ENCODE measurements at places on chromosomes 7 and 10. TPM values are rescaled to one million over a fixed set of nuclear protein-coding genes. Genes with fewer than 3 reads are reported as not detected.

GRCh38 chr10:50607356-50607925 lies 16.3 kb downstream of the SGMS1 start:
- DNase-seq: no peak

GRCh38 chr7:82266081-82266480 lies 177.5 kb downstream of the CACNA2D1 start:
- DNase-seq: no peak

GRCh38 chr10:88525371-88526069 lies 57.6 kb downstream of the RNLS start:
- peak; percentile 40 for DNase-seq

DNA sequence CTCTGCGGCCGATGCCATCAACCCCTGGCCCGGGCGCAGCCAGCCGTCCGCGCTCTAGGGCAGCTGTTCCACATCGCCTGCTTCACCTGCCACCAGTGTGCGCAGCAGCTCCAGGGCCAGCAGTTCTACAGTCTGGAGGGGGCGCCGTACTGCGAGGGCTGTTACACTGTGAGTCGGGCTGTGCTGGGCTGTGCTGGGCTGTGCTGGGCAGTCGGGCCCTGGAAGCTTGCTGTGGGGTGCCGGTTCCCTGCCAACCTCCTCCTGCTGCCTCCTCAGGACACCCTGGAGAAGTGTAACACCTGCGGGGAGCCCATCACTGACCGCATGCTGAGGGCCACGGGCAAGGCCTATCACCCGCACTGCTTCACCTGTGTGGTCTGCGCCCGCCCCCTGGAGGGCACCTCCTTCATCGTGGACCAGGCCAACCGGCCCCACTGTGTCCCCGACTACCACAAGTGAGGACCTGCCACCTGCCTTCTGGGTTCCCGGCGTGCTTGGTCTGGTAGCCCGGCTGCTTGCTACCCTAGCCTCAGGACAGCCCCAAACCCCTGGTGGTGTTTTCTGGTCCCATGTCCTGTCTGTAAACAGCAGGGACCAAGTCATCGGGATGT lies 7.5 kb downstream of the ZYX start:
- no peak for DNase-seq

The ZNF716 gene
- not detected for total RNA-seq

GRCh38 chr7:123398921-123399320 lies 135.5 kb downstream of the IQUB start:
- DNase-seq: no peak

The ABCB4 gene
- 0.37 TPM for total RNA-seq

DNA sequence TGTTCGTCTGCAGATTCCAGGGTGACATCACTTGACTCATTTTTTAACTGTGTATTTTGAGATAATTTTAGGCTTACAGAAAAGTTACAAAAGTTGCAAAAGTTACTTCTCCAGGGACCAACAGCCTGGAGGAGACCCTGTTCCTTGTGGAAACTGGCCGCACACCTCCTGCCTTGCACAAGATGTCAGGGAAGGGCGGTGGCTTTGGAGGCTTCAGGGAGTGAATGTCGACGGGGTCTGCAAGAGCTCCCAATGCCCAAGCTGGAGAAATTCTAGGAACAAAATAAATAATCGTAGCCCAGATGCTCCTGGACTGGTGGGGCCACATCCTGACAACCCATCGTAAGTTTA lies 62.2 kb upstream of the FAM20C start:
- no peak for DNase-seq

GRCh38 chr7:74222851-74223710 lies 13.3 kb downstream of the LAT2 start:
- no peak for DNase-seq

DNA sequence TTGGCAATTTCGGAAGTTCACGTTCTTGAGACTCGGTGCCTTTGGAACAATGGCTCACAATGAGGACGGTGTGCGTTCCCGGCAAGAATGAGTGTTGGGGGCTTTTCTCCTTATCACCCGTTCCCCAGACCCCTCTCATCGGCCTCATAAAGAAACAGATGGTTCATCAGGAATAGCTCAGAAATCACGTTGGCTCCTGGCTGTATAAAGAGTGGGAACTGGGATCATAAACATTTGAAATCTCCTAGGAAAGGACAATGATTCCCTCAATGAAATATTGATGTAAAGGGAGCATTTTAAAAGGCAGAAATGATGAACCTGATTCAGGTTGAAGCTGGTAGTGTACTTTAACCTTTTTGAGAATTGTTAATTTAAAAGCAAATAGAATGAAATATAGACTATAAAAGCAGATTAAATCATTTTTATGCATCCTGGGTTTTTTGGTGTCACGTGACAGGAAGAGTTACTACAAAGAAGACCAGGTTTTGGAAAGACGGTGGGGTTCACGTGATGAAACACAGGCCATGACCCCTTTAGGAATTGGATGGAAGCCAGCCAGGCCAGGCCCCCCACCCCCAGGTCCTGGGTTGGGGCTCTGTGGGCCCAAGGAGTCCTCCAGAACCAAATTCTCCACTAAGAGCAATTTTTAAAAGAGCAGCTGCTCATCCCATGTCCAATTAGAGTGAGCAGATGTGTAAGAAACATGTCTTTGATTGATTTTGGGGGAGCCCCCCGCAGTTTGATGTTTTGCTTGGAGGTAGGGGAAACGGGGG lies 63.0 kb downstream of the CUX1 start:
- no peak for DNase-seq

GRCh38 chr10:109411917-109412316 lies 511.4 kb downstream of the XPNPEP1 start:
- DNase-seq: no peak

DNA sequence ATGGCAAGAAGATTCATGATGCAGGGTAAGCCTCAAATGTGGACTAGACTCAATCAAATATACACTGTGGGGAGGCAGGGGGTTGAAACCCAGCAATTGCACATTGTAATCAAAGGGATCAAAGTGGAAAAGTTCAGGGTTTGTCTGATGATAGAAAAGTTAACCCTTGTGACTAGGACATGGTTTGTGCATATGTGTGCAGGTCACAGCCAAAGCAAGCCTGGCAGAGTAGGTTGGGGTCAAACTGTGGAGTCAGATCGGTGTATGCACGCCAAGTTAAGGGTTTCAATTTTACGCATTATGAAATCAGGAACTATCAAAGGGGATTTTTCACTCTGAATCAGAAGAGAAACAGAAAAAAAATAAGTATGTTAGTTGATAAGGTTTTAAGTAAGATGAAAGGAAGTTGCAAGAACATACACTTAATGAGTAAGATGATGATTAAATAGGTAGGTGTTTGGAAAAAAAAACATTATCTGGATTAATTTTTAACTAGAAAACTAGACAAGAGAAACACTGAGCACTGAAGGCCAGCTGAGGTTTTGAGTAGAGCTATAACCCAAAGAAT lies 188.3 kb downstream of the DGKB start:
- no peak for DNase-seq

DNA sequence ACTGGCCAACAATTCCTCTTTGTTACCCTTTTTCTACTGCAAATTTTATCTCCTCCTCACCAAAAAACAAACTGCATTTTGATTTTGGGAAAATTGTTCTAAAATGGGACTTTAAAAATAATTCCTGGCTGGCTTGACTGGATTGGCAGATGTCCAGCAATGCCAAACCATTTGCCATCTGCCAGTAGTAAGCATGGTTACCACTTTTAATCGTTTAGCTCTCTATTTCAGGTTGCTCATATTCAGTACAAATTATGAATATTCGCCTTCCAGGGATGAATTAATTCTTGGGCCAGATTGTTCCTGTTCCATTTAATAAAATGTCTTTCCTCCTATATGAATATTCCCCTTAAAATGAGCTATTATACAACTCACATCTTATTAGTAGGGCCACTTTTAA lies 35.7 kb downstream of the SMNDC1 start:
- DNase-seq: no peak

DNA sequence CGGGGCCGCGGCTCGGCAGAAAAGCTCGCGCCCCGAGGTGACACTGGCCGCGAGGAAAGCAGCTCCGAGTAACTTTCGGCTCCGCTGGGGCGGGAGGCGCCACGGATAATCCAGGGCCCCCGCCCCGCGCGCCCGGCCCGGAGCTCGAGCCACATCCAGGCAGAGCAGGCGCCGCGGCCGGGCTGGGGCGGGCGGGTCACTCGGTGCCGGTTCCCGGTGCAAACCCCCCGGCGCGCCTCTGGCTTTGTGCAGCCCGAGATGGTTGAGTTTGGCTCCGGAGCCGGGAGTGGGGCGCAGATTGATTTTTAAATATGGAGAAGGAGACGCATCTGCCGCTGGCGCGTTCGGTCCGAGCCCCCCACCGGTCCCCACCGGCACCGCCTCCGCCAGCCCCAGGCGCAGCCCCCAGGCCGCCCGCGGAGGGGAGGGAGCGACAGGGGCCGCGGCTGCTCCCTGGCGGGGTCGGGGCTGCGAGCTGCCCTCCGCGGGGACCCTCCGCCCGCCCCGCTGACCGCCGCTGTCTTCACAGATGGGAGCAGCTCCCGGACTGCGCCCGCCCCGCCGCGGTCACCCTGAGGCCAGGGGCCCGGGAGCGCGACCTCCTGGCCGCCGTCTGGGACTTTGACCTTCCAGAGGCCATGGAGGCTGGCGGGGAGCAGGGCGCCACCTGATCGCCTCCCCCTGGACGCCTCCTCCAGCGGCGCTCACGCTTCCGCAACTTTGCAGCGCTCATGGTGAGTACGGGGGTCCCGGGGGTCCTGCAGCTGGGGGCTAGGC lies 643 bp downstream of the ADGRA1 start:
- no peak for DNase-seq

The SPDYE2 gene
- total RNA-seq: not detected

DNA sequence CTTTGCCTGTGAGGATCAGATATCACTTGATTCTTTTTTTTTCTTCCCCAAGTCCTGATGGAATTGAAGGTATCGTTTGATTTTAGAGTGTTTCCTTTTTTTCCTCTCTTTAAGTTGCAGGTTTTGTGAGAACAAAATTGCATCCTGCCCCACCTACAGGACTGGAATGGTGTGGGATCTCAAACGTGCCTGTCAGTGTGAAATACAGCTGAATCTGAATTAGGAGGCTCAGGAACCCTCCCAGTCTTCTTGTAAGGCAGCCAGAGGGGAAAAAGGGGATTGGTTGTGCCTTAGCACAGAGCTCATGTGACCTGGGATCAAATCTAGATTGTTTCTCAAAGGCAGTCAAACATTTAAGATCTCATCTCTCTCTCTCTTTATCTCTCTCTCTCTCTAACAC lies 32.7 kb upstream of the KLHL7 start:
- no peak for DNase-seq

The LRIT1 gene
- total RNA-seq: not detected

GRCh38 chr10:22332116-22332692 lies 11.3 kb downstream of the BMI1 start:
- no peak for DNase-seq

DNA sequence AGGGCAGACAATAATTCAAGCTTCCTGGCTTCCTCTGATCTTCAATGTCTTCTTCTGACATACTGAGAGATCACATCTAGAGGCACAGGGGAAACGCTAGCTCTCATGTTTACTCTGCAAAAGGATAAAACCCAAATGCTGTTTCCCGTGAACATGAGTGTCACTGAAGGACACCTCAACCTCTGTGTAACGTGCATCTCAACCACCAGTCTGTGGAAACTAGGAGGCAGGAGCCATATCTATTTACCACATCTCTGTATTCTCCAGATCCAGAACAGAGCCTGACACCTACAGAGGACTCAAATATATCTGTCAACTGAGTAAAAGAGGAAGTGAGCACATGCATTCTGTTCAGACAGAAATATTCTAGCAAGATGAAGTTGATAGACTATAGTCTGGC lies 140.3 kb upstream of the TARP start:
- no peak for DNase-seq

DNA sequence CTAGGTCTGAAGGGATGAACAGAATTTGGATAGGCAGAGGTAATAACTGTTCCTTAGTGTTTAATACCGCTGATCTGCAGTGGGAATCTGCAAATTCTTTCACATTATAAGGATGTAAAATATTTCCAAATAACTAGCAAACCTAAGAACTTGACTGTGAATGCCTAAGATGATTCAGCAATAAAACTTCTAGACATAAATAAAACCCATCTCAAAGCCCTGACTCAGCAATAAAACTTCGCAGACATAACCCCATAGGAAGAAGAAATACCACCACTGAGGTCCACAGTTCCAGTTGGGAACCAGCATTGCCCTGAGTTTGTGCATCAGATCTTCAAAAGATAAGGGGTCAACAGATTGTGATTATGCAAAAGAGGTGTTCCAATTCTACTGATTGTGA lies 354.2 kb downstream of the GFRA1 start:
- DNase-seq: no peak

The LIPK gene
- total RNA-seq: not detected

The PON1 gene
- not detected for total RNA-seq

- peak; percentile 46 for DNase-seq
Observed at GRCh38 chr10:59678884-59679301, 30.8 kb downstream of the SLC16A9 start.

DNA sequence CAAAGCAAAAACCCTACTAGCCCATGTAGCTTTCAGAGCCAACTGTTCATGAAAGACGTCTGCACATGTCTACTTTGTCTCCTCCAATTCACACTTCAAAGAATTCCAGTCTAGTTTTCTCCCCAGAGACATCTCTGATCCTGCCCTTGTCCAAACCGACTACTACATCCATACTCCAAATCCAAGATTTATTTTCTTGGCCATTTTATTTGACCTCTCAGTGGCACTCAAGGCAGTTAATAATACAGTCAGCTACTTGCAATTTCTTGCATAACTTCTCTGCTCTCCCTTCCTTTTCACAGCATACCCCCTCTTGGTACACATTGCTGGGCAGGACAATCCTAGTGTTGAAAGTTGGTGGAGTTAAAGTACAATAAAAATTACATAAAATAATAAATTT lies 170.9 kb upstream of the INHBA start:
- no peak for DNase-seq

DNA sequence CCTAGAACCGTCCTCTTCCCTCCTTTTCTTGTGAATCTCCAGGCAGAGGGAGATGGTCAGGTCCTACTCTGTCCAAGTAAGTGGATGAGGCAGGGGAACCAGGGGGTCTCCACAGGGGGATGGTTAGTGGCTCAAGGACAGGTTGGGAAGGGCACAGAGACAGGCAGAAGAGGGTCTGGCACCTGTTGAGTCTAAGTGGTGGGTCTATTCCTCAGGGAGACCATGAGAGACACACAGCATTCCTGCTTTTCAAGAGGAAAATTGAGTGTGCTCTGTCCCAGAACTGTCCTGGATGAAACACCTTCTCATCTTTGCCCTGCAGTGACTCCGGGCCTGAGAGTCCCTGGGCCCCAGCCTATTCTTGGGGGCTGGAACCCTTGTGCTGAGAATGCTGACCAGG lies 184.8 kb upstream of the GALNT17 start:
- DNase-seq: no peak

DNA sequence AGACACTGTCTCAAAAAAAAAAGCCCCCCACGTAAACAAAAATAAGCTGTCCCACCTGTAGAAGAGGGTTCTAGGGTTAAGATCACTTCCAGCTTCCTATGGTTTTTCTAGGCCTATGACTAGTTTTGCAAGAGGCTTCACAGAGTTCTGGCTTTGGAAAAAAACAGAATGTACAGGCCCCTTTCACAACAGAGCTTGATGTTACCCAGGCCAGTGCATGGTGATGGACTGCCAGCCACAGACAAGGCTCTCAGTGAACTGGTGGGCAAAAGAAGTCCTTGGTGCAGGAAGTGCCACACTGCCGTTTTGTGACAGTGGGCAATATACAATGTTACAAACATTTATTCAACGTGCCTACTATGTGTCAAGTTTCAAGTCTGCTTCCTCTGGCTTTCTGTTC lies 18.3 kb upstream of the EFCAB10 start:
- DNase-seq: no peak

The ANKRD30A gene
- not detected for total RNA-seq

- DNase-seq: no peak
Observed at GRCh38 chr10:104941662-104942061, 300.6 kb downstream of the SORCS3 start.

GRCh38 chr7:34544621-34545020 lies 113.4 kb upstream of the NPSR1 start:
- no peak for DNase-seq

GRCh38 chr10:29976134-29976533 lies 83.3 kb downstream of the JCAD start:
- no peak for DNase-seq

All from left colon (tissue), 2 donors.